Left renal cortex interstitium (tissue), 4 donors: ENCODE measurements at places on chromosomes 4 and X. TPM values are rescaled to one million over a fixed set of nuclear protein-coding genes. Genes with fewer than 3 reads are reported as not detected.

Gene OPN1MW
- not detected for polyA plus RNA-seq

Gene PDE6B
- polyA plus RNA-seq = 45.3 TPM

Gene FABP2
- 1.3 TPM for polyA plus RNA-seq

Gene STEEP1
- polyA plus RNA-seq = 28.6 TPM

Gene TREX2
- polyA plus RNA-seq = 0.73 TPM

Gene SMPX
- polyA plus RNA-seq = 0.27 TPM

Gene FAM9C
- polyA plus RNA-seq = 0.69 TPM

Gene FGFBP2
- 0.47 TPM for polyA plus RNA-seq

Gene SPANXA2
- polyA plus RNA-seq = not detected

Gene ZNF732
- polyA plus RNA-seq = 1.5 TPM

DNA sequence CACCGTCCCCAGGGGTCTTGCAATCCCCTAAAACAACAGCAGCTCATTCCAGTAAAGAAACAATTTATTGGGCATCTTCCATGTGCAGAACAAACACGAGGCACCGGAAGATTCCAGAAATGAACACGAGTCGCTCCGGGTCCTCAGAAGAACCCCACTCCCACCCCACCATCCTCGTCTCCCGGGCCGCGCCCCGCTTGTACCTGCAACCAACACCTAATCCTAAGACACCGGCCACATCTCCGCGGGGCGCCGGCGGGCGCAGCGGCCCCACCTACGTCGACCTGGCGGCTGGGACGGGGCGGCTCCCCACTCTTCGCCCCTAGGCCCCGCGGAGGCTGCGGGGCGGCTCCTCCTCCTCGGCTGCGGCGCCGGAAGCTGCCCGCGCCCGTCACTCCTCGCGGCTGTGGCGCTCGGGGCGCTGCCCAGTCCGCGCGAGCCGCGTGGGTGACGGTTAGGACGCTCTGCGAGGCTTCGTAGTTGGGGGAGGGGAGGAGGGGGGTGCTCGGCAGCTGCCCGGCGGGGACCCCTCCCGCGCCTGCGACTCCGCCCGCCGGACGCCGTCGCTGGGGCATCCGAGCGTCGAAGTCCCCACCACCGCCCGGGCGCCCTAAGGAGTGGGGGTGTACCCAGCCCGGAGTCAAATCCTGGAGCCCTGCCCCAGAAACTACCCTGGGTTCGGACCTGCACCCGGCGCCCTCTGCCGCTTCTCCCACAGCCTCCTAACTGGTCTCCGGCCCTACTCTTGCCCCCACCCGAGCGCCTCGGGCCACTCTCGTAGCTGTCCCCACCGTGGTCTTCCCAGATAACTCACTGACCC is at the start of gene CCDC158:
CCDC158 (minus strand) TSS at position 380 of the 820 bp plus-strand sequence. CDS start 17,934 bp downstream, outside the sequence.
- DNase-seq = no peak

DNA sequence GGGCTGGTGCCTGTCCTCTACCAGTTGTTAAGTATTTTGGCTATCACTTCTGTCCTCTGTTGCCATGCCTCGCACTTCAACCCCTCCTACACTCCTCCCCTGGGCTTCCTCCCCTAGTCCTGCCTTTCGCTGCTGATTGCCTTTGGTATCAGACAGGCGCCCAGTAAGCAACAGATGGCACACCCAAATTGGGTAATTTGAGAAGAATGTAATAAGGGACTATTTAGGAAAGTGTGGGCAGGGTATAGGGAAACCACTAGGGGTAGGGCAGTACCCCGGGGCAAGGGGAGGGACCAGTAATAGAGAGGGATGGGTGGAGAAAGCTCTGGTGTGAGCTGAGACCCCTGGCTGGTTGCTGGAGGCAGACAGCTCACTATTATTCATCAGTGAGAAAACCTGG is 172.7 kb upstream of the USP9X start:
- no peak for DNase-seq

DNA sequence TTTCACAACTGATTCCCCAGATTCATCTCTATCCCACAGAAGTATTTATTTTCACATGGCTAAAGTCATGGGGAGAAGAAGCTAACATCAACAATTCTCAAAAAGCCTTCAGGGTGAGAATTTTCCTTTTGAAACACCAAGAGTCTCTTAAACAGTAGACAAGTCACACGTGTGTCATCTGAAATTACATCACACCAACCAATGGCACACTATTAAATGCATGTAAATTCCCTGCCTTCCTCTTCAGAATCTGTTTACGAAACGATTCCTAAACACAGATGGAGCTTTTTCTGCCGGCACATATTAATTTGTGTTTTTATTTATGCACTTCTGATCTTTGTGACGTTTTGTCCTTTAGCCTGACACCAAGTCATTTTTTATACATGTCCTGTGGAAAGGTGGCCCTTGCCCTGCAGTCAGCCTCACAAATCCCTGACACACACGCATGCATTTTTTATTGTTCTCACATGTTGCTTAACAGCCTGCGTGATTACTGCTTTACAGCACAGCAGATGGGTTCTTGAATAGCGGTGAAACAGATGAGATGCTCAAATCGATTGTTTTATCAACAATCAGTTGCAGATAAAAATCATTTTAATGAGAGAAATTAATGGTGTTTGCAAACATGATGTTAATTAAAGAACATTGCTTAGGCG is 735.9 kb upstream of the TENM3 start:
- DNase-seq = no peak

DNA sequence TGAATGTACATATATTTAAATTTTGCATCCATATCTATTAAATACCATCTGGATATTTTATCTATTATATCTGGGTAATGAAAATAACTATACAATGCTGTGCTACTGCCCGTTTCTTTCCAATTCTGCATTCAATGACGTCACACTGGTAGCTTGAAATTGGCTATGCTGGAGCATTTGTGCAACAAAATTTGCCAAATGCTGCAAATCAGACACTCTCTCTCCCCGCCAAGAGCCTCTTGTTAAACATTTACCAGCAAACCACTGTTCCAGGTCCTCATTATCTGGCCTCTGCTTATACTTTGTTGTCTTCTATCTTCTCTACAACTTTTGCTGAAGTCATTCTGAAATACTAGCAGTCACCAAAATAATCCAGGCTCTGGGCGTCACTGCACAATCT is 938.4 kb upstream of the FTHL17 start:
- no peak for DNase-seq

GRCh38 chr4:122152711-122153226 is 638 bp downstream of the BLTP1 start:
- DNase-seq = peak; percentile 5

- DNase-seq = no peak
Observed at GRCh38 chr4:38846015-38846414, 10.6 kb downstream of the TLR6 start.

GRCh38 chr4:8916906-8917305 is 45.3 kb upstream of the HMX1 start:
- DNase-seq = no peak

DNA sequence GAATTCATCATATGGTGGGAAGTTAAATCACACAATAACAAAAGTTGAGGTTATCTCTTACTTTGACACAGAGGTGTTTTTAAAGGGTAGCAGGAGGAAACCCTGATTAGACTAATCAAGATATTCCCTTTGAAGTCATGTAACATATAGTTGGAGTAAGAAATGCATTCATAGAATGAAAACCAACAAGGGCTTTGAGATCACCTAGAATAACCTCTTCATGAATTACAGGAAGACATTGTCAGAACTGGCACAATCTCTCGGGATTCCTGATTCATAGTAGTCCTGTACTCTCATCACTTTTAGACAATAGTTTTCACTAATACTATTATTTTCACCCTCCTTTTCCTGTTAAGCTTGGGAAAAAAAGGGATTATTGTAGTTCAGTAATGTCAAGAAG is 170.2 kb downstream of the PPP3CA start:
- no peak for DNase-seq

DNA sequence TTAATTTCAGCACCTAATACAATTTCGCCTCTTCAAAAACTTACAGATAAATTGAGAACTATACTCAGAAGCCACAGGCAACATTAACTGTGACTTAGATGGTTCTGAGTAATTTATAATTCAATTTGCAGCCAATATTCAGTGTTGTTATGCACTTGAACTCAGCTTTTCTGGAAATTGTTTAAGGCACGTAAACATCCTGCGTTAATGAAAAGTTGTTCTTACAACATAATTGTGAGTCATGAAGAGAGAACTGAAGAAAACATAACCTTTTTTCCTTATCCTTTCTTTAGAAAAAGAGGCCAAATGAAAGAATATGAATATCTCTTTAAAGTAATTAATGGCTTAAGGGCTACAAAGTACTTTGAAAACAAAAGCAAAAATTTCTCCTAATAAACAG is 16.6 kb upstream of the H2AZ1 start:
- DNase-seq = no peak

DNA sequence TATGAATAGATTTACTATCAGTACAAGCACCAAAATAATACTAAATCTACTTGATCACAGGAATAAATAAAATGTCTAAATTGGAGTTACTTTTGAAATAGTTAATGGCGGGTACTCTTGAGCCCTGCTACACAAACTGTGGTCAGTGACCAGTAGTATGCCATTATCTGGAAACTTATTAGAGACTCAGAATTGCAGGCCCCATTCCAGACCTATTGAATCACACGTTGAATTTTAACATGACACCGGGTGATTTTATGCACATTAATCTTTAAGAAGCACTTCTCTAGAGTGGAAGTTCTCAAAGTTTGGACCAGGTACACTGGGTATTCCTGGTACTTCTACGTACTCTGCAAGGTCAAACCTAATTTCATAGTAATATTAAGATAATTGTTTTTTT is 660.0 kb upstream of the POU3F4 start:
- no peak for DNase-seq

- no peak for DNase-seq
Observed at GRCh38 chr4:101304916-101305315, 42.4 kb downstream of the PPP3CA start.

- no peak for DNase-seq
Observed at GRCh38 chr4:622996-623913, 2.1 kb upstream of the PDE6B start.

DNA sequence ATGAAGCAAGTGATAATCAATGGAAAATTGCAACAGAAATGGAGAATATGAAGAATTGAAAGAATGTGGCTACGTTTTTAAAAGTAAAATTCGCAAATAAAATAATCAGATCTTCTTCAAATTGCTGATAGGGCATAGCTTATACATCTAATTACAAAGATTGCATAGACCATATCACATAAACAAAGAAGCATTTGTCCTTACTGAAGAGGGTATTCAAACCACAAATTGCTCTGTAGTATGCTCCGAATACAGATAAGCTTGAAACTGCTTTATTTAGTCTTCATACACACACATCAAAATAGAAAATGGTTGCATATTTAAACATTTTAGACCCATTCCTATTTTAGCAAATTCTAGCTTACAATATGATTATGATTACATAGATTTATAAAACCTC is 206.7 kb upstream of the SLIT2 start:
- DNase-seq = no peak

DNA sequence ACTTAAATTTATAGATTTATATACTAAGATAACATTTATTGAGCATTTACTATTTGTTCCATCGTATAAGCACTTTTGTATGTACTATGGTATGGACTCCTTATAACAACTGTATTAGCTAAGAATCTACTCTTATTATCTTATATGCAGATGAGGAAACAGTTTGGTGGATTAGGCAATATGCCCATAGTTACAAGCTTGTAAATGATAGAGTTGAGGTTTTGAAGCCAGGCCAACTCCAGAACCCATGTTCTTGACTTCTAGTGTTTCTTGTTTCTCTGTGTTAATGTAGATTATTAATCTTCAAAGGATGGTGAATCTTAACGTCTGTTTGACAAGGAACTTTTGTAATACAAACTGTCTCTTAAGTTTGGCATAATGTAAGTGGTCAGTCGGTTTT is 71.3 kb downstream of the STIM2 start:
- DNase-seq = no peak

DNA sequence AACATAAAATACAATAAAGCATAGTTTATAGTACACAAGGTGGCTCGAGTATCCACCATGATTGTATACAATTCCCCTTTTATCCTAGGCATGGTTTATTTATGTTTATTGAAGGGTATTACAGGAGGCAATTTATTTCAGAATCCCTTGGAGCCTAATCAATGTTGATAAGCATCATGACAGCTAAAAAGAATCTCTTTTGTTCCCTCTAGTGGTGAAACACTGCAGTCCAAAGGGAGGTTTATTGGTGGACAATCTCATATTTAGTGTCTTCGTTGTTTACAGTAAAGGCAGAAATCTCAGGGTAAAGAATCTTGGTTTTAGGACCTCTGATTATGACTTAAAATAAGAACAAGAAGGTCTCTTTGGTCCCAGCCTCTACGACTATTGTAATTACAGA is 1712.5 kb downstream of the C4orf33 start:
- DNase-seq = no peak

DNA sequence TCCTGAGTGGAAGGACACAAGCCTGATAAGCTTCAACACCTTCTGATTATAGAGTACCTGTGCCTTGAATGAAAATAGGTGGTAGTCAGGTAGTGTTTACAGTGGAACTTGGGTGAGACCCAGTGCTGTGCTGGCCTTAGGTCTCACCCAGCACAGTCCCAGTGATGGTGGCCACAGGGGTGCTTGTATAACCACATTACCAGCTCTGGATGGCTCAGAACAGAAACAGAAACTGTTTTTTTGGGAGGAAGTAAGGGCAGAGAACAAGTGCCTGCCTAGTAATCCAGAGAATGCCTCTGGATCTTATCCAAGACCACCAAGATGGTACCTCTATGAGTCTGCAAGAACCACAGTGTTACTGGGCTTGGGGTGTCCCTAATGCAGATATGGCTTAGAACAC is 171.5 kb upstream of the DIPK2B start:
- no peak for DNase-seq

DNA sequence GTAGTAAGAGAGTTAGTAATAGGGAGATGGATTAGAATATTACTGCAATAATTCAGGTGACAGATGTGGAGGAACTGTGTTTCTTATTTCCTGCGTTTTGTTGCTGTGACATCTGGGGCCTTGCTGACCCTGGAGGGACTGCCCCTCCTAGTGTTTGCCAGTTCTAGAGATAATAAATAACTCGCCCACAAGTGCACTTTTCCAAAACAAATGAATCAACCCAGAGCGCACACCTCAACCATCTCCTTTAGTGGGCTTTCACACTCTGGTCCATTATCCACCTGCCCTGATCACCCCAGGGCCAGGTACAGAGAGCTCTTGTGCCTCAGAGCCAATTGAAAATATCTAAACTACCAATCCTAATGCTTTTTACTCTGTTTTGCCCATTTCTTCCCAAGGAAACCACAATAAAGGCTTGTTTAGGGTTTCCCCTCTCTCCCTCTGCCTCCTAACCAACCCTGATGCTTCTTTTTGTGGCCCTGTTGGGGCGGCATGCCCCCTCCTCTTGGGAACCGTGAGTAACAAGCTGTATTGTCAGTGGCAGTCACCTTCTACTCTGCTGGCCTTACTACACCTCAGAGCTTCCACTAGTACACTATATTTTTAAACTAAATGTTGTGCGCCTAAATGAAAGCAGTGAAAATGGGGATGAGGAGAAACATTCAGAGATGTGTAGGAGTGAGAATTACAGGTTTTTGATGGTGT is 270.5 kb downstream of the TENM3 start:
- no peak for DNase-seq

- DNase-seq = no peak
Observed at GRCh38 chr4:47972181-47972580, 44.3 kb downstream of the CNGA1 start.

DNA sequence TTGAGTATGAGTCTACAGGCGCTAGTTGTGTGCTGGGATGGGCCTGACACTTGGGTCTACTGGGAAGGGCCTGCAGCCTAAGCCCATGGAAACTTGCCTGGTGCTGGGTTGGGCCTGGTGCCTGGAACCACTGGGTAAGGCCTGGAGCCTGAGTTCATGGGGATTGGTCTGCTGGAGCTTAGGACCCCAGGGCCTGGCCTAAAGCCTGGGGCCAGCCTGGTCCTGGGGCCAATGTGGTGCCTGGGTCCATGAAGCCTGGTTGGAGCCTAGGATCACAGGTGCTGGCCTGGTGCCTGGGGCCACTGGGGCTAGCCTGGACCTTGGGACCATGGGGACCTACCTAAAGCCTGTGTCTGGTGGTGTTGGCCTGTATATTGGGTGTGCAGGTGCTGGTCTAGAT is 270.3 kb upstream of the GRIA3 start:
- DNase-seq = no peak
